ENCODE measurements at places on chromosomes 1 and 21. TPM values are rescaled to one million over a fixed set of nuclear protein-coding genes. Genes with fewer than 3 reads are reported as not detected.

Gene CYP2J2
- 0.17 TPM for total RNA-seq

Gene SLC9C2
- total RNA-seq = not detected

Gene WDR64
- not detected for total RNA-seq

Gene ARTN
- total RNA-seq = 0.35 TPM

Gene KRTAP13-1
- total RNA-seq = not detected

Gene TDRD5
- total RNA-seq = not detected

Gene NUF2
- total RNA-seq = 21.6 TPM

Gene CDC42BPA
- total RNA-seq = 36.0 TPM

Gene NMNAT1
- total RNA-seq = 13.7 TPM

Gene ABCB10
- total RNA-seq = 17.8 TPM

DNA sequence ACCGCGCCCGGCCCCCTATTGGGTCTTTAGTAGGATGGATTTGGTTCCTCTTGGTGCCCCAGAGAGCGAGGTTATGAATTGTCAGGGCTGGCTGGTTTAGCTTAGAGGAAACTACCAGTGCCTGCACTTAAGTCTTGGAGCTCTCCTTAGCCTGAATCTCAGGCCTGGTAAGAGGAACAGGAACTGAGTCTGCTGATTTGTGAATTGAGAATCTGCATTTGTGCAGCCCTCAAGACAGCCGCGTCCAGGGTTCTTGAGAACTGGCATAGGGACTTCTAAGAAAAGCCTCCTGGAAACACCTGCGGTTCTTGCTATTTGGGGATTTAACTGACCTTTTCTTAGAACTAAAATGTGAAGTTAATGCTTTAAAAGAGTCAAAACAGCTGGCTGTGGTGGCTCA, 1.7 kb downstream of the NECAP2 start:
- peaks cover 14% of the 10 kb centered on the region for H3K4me1 ChIP-seq
- DNase-seq = no peak
- H3K4me3 ChIP-seq = peak overlapping the region; percentile 92
- no peak overlapping the region for H3K27ac ChIP-seq
- H3K36me3 ChIP-seq = peaks cover 8% of the 10 kb centered on the region
- no peaks in the 10 kb centered on the region for H3K27me3 ChIP-seq

DNA sequence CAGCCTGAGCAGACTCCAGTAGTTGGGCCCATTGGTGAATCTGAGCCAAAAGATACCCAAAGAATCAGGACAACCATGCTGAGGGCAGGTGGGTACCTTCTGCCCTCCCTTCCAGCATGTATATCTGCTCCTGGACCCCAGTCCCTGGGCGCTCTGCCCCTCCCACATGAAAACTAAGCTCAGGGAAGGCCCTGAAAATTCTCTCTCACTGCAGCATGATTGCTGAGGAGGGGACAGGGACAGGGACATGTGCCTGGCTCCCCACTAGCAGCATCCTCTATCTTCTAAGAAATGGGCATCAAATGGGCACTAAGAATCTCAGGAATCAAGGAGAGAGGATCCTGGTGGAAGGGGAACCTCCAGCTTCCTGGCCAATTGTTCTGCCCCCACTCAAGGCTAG, 446.0 kb downstream of the MATN1 start:
- H3K27me3 ChIP-seq = no peaks in the 10 kb centered on the region
- no peak overlapping the region for H3K27ac ChIP-seq
- DNase-seq = no peak

- peaks cover 3% of the 10 kb centered on the region for H3K36me3 ChIP-seq
- H3K27me3 ChIP-seq = peaks cover 5% of the 10 kb centered on the region
- H3K4me1 ChIP-seq = peaks cover 16% of the 10 kb centered on the region
- DNase-seq = no peak
- H3K27ac ChIP-seq = no peak overlapping the region
- no peak overlapping the region for H3K4me3 ChIP-seq
Measured at GRCh38 chr1:2408859-2409276, 3.5 kb downstream of the PEX10 start.

GRCh38 chr21:26588446-26588845, 15.4 kb upstream of the CYYR1 start:
- no peak overlapping the region for H3K27ac ChIP-seq
- peaks cover 13% of the 10 kb centered on the region for H3K4me1 ChIP-seq
- H3K36me3 ChIP-seq = no peaks in the 10 kb centered on the region
- H3K4me3 ChIP-seq = peak overlapping the region; percentile 72
- no peak for DNase-seq
- peaks cover 4% of the 10 kb centered on the region for H3K27me3 ChIP-seq

- peak; percentile 46 for DNase-seq
- no peaks in the 10 kb centered on the region for H3K27me3 ChIP-seq
Measured at GRCh38 chr1:197692965-197693364, 82.3 kb downstream of the DENND1B start.

DNA sequence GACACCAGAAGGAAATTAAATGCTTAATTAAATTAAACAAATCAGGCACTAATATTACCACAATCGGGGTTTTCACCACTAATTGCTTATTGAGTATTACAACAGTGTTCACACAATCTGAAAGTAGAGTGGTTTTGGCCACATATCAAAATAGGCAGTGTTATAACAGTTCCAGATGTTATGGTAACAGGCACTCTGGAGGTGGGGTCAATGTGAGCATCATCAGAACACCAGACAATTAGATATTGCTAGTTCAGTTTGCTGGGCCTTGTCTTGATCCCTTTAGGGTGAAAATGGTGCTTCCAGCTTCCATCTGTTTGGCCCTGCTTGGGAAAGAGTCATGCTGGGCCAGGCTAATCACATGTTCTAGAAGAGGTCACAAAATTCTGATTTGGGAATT, 14.5 kb upstream of the DDAH1 start:
- H3K27ac ChIP-seq = peak overlapping the region; percentile 68
- no peak for DNase-seq
- peaks cover 54% of the 10 kb centered on the region for H3K36me3 ChIP-seq

DNA sequence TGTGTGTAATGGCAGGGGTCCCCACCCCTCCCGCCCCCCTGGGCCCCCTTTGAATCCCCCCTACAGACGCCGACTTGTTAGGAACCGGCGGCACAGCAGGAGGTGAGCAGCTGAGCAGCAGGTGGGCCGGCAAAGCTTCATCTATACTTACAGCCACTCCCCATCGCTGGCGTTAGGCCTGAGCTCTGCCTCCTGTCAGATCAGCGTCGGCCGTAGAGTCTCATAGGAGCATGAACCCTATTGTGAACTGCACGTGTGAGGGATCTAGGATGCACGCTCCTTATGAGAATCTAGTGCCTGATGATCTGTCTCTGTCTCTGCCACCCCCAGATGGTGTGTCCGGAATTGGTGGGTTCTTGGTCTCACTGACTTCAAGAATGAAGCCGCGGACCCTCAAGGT, 14.9 kb upstream of the VPS26C start:
- no peaks in the 10 kb centered on the region for H3K36me3 ChIP-seq
- no peak overlapping the region for H3K27ac ChIP-seq
- DNase-seq = no peak
- H3K27me3 ChIP-seq = peaks cover 15% of the 10 kb centered on the region
- H3K4me1 ChIP-seq = no peaks in the 10 kb centered on the region

GRCh38 chr1:73205294-73205973, 923.1 kb upstream of the NEGR1 start:
- H3K4me1 ChIP-seq = no peaks in the 10 kb centered on the region
- no peak overlapping the region for H3K4me3 ChIP-seq
- H3K27me3 ChIP-seq = peaks cover 2% of the 10 kb centered on the region
- H3K27ac ChIP-seq = no peak overlapping the region
- DNase-seq = no peak

GRCh38 chr1:195332102-195332501, 1276.1 kb downstream of the KCNT2 start:
- H3K4me1 ChIP-seq = peaks cover 36% of the 10 kb centered on the region
- H3K36me3 ChIP-seq = no peaks in the 10 kb centered on the region
- no peak overlapping the region for H3K4me3 ChIP-seq
- H3K27me3 ChIP-seq = no peaks in the 10 kb centered on the region
- no peak for DNase-seq

DNA sequence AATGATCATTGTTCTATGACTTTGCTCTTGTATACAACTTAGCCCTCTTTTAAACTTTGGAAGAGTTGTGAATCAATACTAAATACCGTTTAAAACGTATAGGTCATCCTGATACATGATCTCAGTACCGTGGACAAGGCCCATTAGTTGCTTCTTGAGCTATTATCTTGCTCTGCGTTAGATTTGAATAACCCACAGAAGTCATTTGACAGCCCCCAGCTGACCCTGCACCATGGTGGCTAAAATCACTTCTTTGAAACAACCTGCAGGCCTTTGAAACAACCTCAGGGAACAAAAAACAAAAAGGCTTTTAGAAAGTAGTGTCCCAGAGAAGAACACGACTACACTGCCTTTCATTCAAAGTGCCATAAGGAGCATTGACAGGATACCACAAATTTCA, 473.0 kb upstream of the ADGRL2 start:
- DNase-seq = no peak
- no peak overlapping the region for H3K4me3 ChIP-seq
- H3K27ac ChIP-seq = no peak overlapping the region
- H3K36me3 ChIP-seq = no peaks in the 10 kb centered on the region

DNA sequence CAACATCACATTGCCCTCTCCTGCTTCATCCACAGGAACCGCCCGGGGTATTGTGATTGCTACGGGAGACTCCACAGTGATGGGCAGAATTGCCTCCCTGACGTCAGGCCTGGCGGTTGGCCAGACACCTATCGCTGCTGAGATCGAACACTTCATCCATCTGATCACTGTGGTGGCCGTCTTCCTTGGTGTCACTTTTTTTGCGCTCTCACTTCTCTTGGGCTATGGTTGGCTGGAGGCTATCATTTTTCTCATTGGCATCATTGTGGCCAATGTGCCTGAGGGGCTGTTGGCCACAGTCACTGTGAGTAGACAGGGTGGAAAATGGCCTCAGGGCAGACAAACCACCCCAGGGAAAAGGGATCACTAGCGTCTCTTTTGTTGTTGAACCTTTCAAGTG, 12.7 kb downstream of the ATP1A4 start:
- H3K4me1 ChIP-seq = peaks cover 4% of the 10 kb centered on the region
- DNase-seq = no peak
- H3K4me3 ChIP-seq = no peak overlapping the region
- peaks cover 23% of the 10 kb centered on the region for H3K27me3 ChIP-seq
- no peak overlapping the region for H3K27ac ChIP-seq

GRCh38 chr1:161359291-161359690, 8.4 kb downstream of the CFAP126 start:
- no peak overlapping the region for H3K4me3 ChIP-seq
- no peaks in the 10 kb centered on the region for H3K4me1 ChIP-seq
- H3K36me3 ChIP-seq = peaks cover 13% of the 10 kb centered on the region
- DNase-seq = no peak
- H3K27ac ChIP-seq = no peak overlapping the region

DNA sequence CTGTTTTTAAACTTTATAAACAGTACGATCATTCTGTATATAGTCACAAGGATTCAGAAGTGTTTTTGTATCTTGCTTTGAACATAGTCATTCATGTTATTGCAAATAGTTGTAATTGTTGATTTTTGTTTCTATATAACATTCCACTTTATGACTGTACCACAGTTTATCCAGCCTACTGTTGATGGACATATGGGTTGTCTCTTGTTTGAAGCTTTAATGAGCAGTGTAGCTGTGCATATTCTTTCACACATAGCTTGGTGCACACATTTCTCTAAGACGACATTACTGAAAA, 6.1 kb downstream of the CD101 start:
- H3K36me3 ChIP-seq = no peaks in the 10 kb centered on the region
- no peaks in the 10 kb centered on the region for H3K4me1 ChIP-seq
- H3K27me3 ChIP-seq = peaks cover 7% of the 10 kb centered on the region
- no peak overlapping the region for H3K4me3 ChIP-seq
- H3K27ac ChIP-seq = no peak overlapping the region

- H3K36me3 ChIP-seq = no peaks in the 10 kb centered on the region
- H3K27ac ChIP-seq = no peak overlapping the region
- no peaks in the 10 kb centered on the region for H3K4me1 ChIP-seq
- no peak overlapping the region for H3K4me3 ChIP-seq
Measured at GRCh38 chr1:242057745-242058115, 58.8 kb upstream of the MAP1LC3C start.

GRCh38 chr1:30745156-30745833, 12.3 kb downstream of the LAPTM5 start:
- peaks cover 13% of the 10 kb centered on the region for H3K27me3 ChIP-seq
- no peak overlapping the region for H3K4me3 ChIP-seq
- H3K36me3 ChIP-seq = no peaks in the 10 kb centered on the region
- no peak overlapping the region for H3K27ac ChIP-seq
- H3K4me1 ChIP-seq = peaks cover 15% of the 10 kb centered on the region

- no peaks in the 10 kb centered on the region for H3K36me3 ChIP-seq
- H3K27me3 ChIP-seq = peaks cover 57% of the 10 kb centered on the region
- no peak overlapping the region for H3K27ac ChIP-seq
- no peaks in the 10 kb centered on the region for H3K4me1 ChIP-seq
- DNase-seq = no peak
- H3K4me3 ChIP-seq = no peak overlapping the region
Measured at GRCh38 chr1:154493276-154493675, 8.7 kb upstream of the TDRD10 start.

GRCh38 chr1:7690496-7691182, 80.5 kb upstream of the VAMP3 start:
- no peak overlapping the region for H3K4me3 ChIP-seq
- H3K27ac ChIP-seq = no peak overlapping the region
- DNase-seq = no peak
- no peaks in the 10 kb centered on the region for H3K4me1 ChIP-seq

- no peak for DNase-seq
- peaks cover 11% of the 10 kb centered on the region for H3K27me3 ChIP-seq
- H3K27ac ChIP-seq = no peak overlapping the region
- H3K36me3 ChIP-seq = no peaks in the 10 kb centered on the region
Measured at GRCh38 chr21:17501107-17502006, 11.5 kb upstream of the CXADR start.

DNA sequence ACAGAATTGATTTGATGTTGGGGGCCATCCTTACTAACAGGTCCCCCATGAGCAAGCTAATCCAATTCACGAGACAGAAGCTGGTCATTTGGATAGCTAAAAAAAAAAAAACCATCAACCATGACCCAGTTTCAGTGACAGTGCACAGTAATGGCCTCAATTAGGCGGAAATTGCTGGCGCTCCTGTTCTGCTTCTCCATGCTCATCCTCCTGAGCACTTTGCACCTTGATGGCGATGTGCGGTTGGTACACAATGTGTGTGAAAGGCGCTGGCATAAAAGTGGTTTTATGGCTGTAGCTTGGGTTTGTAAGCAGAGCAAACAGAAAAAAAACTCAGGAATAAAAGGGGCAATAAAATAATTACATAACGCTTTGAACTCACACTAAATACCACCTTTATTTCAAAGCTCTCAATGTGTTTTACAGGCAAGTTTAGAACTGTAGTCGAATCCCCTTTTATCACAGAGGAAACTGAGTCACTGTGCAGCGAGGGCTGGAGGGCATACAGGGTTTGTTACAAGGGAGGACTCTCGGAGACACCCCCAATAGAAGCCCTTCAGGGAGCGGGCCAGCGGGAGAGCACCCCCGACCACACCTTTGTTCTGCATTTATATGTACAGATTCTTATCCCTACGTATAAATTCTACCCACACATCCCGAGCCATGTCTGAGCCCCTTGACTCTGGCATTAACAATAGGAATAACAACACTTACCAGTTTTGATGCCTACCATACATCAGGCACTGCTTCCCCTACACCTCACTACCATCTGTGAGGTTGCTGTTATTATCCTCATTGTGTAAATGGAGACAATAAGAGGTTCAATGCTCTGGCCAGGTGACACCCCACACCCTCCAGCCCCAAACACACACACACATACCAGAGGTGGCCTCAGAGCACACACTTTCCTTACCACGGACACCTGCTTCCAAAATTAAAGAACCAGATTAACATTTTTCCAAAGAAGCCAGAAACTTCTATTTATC, 213.5 kb upstream of the IRF2BP2 start:
- H3K27ac ChIP-seq = no peak overlapping the region
- H3K4me1 ChIP-seq = 0 out of 2 replicates have a peak, but pooled peaks cover 5% of the 10 kb centered on the region
- DNase-seq = no peak
- H3K4me3 ChIP-seq = no peak overlapping the region
